ENCODE measurements at places on chromosomes 4 and X.

DNA sequence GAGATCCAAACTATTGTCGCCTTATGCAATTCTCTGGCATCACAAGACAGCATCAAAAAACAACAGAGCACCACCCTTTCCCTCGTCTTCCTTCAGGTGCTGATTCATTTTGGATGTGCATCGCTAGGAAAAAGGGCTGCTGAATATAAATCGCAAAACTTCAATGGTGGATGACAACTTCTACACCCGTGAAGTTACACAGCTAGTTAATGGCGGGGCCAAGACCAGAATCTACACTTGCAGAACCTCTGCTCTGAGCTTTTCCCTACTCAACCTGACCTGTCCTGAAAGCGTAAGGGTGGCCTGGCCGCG lies 674 bp downstream of the GNPDA2 start:
- no peak for DNase-seq

- no peak for DNase-seq
These were observed 128.2 kb downstream of the FRYL start for GRCh38 chr4:48651914-48652313.

DNA sequence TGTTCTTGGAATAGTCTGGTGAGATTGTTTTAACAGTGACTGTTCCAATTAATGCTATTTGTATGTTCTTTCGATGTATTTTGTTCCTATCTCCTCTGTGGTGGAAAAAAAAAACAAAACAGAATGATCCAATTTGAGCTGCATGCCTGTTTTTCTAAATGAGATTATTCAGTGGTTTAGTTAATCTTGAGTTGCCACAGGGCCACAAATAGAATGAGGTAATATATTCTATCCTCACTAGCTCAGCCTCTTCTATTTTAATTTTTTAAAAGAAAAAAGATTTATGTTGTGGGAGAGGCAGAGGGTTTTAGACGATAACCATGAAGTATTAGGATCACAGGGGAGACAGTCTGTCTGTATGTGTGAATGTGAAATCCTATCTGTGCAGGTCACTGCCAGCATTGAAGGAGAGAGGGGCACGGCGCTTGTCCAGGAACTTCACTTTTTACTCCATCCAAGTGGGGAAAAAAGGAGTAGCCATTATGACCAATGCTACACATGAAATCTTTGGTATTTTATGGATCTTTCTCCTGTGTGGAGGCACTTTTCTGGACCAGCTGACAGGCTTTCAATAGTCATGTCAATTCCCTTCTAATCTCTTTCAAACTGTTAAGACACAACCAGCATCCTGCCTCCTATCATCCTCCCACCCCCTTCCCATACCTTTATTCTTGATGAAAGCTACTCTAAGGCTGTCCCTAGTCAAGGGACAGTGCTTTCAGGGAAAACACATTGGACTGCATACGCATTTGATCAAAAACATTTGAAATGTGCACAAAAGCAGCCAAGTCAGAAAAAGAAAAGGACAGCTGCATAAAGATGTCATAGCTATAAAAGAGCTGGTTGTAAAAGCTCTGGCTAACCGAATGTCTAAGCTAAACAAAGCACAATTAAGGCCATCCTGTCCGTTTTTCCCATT lies 1063.8 kb upstream of the INTU start:
- DNase-seq, result no peak

- DNase-seq, result no peak
These were observed 201.1 kb upstream of the MBNL3 start for GRCh38 chrX:132689612-132690563.

GRCh38 chr4:165489786-165490185 lies 111.0 kb downstream of the CPE start:
- DNase-seq, result no peak

- DNase-seq, result no peak
These were observed 691.9 kb downstream of the TECRL start for GRCh38 chr4:63717384-63717783.

GRCh38 chr4:168817370-168817769 lies 192.7 kb downstream of the CBR4 start:
- DNase-seq, result no peak

DNA sequence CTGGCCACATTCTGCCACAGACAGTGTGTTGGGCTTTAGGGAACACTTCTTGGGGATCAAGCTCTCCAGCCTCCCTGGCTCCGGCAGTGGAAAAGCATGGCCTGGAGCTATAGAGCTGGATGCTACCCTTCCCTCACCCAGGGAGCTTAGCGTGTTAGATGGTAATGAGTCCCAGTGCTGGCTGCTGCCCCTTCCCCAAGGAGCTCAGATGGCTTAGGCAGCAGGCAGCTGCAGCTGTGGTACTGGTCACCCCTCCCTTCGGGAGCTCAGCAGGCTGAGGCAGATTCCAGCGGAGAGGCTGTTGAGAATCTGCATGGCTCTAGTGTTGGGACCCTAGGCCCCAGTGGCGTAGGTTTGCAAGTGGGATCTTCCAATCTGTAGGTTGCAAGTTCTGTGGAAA lies 19.5 kb downstream of the TMEM144 start:
- DNase-seq, result no peak

- no peak for DNase-seq
These were observed 211.0 kb upstream of the ADGRL3 start for GRCh38 chr4:60989141-60989540.

DNA sequence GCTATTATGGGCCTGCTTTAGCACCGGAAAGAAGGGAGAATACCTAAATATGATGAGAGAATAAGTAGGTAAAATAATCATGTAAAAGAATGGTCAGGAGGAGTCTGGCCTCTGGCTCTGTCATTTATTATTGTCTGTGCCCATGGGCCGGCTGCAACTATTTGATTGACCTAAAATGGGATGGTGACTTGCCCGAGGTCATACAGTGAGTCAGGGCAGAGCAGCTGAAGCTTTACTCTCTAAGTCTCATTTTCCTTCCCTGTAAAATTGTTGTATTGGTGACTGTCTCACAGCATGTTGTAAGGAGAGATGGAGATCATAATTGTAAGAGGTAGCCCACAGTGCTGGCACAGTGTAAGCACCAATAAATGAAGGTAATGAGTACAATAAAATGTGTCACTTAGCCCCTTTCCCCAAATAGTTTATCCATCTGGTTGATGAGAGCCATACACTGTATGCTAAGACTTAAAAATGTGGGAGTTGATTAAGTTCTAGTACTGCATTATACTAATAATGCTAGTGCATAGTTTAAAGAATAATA lies 39.6 kb downstream of the RUFY3 start:
- no peak for DNase-seq

GRCh38 chr4:48483006-48483776 lies at the start of gene SLC10A4:
TSS of gene SLC10A4 (plus strand) at chr4:48483343. CDS start at chr4:48483562, 219 bp downstream.
- DNase-seq, result no peak

DNA sequence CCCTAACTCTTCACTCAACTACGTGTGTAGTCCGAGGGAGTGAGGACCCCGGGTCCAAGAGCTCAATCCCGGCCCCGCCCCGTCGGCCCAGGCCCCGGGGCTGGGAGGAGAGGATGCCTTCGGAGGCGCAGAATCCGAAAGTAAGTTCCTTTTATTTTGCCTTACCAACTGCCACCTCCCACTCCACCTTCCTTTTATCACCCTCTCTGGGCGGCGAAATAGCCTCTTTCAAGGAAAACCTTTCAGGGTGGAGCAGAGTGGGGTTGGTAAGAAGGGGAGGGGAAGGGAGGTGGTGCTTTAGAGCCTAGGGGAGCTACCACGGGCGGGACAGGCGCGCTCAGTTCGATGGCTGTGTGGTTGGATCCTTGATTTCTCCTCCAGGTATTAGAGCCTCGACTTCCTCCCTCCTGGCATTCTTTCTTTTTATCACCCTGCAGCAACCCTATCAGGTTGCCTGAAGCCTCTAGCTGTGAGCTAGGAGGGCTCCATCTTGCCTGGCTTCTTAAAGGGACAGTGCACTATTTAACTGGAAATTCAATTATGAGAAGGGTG lies 191.2 kb downstream of the RRAGB start:
- DNase-seq, result no peak

DNA sequence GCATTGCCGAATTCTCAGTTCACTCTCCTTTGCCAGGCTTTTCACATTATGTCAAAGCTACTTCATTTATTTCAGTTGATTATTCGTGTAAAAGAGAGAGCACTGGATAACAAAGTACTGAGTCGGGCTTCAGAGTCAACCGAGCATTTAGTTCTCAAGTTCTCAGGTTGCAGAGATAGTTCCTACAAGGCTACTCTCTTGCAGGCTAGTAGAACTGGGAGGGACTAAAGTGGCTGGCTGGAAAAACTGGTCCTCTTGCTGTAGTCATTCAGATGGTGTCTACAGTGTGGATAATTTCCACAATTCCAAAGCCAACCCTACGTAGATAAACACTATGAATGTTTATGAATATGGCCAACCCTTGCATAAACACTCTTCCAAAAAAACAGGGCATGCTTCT lies 4.6 kb upstream of the CCNG2 start:
- DNase-seq, result no peak

- no peak for DNase-seq
These were observed 516.6 kb upstream of the GALNT7 start for GRCh38 chr4:172651961-172652360.

GRCh38 chr4:152098365-152099060 lies 337.7 kb upstream of the GATB start:
- DNase-seq, result no peak
